ENCODE measurements at places on chromosomes 1 and 21.

DNA sequence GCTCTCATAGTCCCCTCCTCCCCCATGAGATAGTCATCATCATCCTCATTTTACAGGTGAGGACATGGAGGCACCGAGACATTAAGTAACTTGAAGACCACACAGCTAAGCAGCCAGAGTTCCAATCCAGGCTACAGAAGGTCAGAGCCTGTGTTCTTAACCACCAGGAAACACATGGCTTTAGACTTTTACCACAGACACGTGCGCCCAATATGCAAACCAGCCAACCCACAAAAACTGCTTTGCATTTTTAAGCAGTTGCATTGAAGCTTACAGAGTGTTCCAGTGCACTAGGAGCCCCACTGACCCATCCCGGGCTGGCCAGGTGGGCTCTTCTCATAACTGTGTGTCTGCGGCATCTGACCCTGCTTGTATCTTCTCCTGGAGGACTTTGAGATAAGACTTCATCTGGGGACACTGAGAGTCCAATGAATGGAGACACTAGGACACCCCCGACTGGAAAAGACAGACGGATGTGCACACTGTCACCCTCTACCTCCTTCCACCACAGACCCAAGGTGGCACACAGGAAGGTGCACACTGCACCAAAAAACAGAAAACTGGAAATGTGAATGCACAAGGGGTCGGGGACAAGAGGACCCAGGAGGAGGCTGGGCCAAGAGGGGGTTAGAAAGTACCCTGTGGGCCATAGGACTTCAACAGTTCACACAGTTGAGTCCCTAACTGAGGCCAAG, 56.4 kb downstream of the ETS2 start:
- no peak for DNase-seq

- DNase-seq = no peak
These were observed 156.0 kb downstream of the GLUL start for GRCh38 chr1:182235604-182235951.

DNA sequence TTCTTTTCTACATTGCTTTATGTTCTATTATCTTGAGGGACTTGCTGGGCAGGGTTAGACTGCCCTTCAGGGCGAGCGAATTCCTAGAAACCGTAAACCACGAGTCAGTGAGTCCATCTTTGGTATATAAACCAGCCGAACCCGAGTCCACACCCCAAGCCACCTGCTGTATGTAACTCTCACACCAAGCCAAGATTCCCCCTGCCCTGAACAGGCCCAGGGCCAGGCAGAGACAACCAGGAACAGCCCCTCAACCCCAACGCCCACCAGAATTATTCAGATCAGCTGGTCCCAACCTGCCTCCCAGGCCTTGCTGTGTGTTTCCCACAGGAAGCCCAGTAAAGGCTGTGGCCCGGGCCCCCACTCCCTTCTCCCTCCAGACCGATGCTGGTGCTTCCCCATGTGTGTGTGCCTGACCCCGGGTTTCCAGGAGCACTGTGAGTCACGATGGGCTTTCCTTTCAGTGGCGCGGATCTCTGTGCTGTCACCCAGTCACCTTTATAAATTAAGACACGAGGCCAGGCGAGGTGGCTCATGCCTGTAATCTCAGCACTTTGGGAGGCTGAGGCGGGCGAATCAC, 17.1 kb downstream of the KIF17 start:
- DNase-seq = no peak

- no peak for DNase-seq
These were observed 76.0 kb upstream of the SOD1 start for GRCh38 chr21:31583498-31583897.

DNA sequence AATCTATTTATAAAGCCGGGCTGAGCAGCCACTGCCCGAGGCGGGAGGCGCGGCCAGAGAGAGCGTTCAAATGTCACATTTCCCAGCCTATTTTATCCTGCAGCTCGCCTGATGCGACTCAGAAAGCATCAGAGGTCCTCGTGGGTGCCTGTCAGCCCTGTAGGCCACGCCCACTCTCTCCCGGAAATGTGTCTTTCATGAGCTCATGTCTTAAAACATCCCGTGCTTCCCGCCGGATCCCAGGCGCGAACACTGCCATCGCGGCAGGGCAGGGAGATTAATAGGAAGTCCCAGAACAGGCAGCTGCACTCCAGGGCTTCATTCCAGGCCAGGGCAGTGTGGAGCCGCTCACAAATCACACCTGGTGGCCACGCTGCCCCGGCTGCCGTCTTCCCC, 117.5 kb downstream of the PRDM16 start:
- DNase-seq = no peak

GRCh38 chr1:2506901-2507565, 19.4 kb downstream of the PANK4 start:
- no peak for DNase-seq

DNA sequence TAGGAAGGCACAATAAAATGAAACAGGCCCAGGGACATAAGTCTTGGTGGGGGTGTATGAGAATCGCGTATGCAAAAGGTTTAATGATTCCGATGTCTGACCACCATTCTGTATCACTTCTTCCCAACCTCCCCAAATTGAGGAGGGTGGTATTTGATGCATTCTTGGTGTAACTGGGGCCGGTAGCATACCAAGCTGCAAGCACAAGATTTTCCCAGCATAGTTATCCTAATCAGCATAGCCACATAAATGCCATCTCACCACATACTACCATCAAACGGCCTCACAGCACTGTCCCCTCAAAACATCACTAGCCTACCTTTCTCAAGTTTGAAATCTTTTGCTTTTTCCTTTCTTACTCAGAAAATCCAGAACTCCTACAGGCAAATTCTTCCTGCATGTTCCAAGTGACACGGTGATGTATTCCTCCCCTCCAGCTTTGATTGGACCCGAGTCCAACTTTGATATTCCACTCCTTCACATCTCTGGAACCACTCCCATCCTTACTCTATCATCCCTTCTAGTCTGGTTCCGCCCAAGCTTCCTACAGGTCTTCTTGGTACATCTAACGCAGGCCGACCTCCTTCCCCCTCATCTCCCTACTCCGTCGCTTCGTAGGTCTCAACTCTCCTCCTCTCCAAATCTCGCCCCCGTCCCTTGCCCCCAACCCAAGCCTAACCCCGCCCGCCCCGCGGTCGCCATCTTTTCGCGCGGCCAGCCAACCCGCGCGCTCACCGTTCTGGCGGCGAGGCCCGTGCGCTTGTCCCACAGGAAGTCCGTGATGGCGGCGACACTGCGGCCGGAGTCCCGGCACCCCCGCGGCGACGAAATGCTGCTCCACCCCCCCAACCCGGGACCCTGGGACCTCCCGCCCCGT, 600 bp downstream of the CLK2 start:
- DNase-seq = no peak

GRCh38 chr1:234342774-234343173, 30.5 kb upstream of the COA6 start:
- no peak for DNase-seq

- DNase-seq = no peak
These were observed 8.1 kb upstream of the LEFTY1 start for GRCh38 chr1:225896937-225897549.

DNA sequence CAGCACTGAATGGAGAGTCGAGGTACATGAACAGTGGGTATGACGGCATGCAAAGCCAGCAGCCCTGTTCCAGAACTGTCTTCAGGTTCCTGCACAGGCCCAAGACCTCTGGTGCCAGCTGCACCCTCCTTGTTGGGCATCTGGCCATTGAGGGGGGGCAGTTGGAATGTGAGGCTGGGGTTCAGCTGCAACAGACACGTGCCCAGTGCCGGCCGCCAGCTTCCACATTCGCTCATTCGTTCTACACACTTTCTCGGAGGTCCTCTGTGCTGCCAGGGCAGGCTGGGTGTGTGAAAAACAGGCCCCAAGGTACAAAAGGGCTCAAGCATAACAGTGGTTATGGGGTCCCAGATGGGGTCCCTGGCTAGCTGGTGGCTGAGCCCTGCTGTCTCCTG, 37.9 kb upstream of the SLC19A1 start:
- DNase-seq = no peak

- no peak for DNase-seq
These were observed 138.9 kb downstream of the HMGB4 start for GRCh38 chr1:34002810-34003209.

DNA sequence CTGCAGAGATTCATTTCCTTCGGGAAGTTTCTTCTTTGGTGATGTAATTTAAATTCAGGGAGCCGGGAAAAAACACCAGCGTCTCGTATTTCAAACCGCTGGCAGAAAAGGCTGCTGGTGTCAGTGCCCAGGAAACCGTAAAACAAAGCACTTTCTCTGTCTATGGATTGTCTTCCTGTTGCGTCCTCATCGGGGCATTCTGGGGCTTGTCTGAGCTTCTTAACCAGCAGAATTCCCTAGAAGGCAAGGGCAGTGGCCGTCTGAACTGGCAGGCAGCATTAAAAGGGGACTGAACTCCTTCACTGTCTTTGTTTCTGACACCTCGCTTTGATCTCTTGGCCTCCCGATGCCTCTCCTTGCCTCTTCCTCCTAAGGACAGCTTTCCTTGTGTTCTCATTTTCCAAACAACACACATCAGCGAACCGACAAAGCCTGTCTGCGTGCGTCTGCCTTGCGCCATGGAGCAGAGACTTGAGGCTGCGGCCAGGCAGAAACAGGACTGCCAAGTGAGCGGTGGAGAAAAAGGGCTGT, 391.6 kb upstream of the VAMP3 start:
- DNase-seq = no peak

DNA sequence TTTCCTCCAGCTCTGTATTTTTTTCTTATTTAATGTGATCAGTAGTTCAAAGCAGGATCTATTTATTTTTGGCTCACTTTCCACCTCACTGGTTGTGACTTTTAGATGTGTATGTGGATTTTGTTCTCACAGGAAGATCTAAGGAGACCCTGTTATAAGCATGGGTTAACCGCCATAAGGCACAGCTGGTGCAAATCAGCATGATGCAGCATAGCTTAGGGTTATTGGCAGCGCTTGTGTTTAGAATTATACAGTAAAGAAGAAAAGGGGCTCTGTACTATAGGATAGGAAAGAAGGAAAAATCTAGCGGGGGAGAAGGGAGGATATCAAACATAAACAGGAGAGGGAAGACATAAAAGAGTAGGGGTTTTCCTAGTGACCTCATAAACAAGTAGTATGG, 26.9 kb upstream of the RGL1 start:
- DNase-seq = no peak

GRCh38 chr1:54678776-54679643, 36.7 kb upstream of the TTC4 start:
- DNase-seq = no peak

- DNase-seq = no peak
These were observed 341.0 kb downstream of the SMYD3 start for GRCh38 chr1:246165826-246166709.

DNA sequence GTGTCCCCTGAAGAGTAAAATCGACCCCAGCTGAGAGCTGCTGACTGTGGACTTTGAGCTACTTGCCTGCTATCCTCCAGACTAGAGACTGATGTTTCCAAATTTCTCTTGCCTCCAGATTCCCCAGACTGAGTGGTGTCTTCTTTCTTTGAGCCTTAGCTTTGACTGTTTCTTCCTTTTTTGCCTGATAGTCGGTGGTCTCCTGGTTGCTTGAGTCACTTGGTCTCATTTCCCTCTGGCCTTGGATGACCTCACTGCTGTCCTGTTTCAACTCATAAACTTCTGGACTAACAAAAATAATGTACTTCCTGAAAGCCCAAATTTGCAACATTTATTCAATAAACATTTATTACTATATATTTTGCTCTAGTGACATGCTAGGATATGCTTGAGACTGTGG, 52.9 kb upstream of the DIPK1A start:
- DNase-seq = no peak

- DNase-seq = no peak
These were observed 18.5 kb downstream of the CD84 start for GRCh38 chr1:160560806-160561205.

DNA sequence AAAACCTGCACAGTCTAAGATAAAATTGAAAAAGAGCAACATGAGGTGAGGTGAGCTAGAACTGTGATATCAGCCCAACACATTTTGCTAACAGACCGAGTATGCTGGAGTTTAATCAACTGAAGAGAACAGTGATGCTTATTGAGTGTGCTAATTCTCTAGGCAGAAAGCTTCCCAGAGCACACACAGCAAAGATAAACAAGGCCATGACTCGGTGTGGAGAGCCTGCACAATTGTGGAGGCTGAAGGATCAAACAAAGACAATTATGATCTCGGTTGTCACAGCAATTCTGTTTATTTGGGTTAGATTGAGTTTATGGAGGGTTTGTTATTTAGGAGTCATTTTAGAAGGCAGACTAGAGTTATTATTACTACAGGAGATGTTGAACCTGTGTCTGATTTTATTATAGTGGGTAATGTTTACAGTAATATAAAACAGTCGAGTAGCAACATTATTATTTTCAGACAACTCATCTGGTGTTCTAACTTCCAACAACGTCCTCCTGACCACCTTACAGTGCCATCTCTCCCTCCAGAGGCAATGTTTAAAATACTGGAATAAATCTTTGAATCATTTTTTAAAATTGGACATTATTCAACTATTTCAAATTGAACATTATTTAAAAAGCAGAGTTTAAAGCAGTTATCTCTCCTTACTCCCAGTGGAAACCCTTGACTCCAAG, 40.2 kb downstream of the DPT start:
- no peak for DNase-seq

DNA sequence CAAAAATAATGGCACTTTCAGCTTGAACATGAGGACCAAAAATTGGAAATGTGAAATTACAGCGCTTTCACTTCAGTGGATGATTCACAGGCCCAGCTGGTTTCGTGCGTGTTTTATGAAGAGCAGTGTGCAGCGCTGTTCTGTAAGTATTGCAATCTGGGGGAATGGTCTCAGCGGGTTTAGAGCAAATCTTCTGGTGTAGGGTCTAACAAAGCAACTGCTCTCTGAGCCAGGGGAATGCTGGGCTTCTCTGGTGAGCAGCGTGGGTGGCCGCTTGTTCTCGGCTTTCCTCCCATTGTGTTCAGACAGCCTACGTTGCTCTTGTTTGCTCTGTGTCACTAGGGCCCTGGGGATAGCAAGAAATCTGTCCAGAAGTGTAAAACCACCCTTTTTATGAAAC, 42.4 kb upstream of the GADD45A start:
- DNase-seq = no peak

DNA sequence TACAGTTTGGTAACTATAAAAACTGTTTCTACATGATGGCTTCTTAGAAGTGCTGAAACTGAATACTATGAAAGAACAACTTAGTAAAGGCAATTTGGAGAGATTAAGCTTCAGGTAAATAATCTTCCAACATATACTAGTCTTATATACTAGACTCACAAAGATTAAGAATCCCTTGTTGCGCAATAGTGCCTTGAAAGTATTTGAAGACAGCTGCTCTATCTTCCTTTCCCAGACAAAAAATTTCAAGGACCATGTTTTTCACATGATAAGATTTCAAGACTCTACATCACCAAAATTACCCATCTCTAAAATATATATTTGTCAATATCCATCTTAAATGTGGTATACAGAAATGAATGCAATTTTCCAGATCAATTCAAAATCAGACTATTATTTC, 37.7 kb upstream of the ASPM start:
- no peak for DNase-seq

- no peak for DNase-seq
These were observed 789.0 kb downstream of the PLA2G4A start for GRCh38 chr1:187617776-187618175.

- DNase-seq = no peak
These were observed 34.6 kb downstream of the SLAMF6 start for GRCh38 chr1:160488347-160489058.

- no peak for DNase-seq
These were observed 457.2 kb upstream of the RUNX1 start for GRCh38 chr21:35506352-35506751.

GRCh38 chr1:19260211-19261138, 8.9 kb downstream of the MRTO4 start:
- no peak for DNase-seq

Measured in activated CD4-positive, alpha-beta T cell treated with anti-CD3 and anti-CD28 coated beads, Interleukin-2, amount 50 U/mL, for 24 hours (primary cell).